ENCODE measurements at places on chromosomes 2 and 18.

DNA sequence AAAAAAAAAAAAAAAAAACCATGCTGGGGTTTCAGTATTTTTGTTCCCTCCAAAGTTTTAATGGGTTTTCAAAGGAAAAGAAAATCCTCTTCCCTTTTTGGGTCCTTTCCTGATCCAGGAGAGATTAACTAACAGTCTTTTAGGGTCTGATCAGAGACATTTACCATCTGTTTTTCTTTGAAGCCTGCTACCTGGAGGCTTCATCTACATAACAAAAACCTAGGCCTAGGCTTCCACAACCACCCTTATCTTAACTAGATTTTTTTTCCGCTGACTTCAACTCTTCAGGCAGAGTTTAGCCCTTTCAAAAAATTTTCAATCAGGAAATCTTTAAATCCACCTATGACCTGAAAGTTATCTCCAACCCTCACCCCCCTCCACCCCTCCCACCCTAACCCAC lies 154.7 kb downstream of the MBD2 start:
- peak; percentile 51 for DNase-seq

GRCh38 chr2:10891848-10892247 lies 19.9 kb upstream of the KCNF1 start:
- DNase-seq: no peak

- no peak for DNase-seq
Measured at GRCh38 chr2:21643180-21643579, 519.4 kb downstream of the TDRD15 start.

GRCh38 chr2:237692601-237693290 lies 65.4 kb downstream of the LRRFIP1 start:
- peak; percentile 77 for DNase-seq

GRCh38 chr2:42754021-42754775 lies 9.7 kb downstream of the OXER1 start:
- DNase-seq: no peak

GRCh38 chr2:223487214-223487846 lies 114.8 kb downstream of the SCG2 start:
- no peak for DNase-seq

DNA sequence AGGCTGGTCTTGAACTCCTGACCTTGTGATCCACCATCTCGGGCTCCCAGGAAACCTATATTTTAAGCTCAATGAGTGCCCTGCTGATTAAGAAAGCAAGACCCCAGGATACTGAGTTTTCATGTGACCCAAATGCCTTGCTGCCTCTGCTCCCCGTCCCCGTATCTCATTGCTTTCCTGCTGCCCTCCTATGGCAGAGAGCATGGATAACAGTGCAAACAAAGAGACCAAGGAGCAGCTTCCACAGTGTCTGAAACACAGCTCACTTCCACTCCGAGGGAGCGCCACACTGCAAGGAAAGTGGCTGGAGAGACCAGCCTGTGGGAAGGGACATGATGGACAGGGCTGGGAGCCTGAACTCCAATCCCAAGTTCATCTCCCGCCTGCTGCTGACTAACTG lies 246.8 kb downstream of the TMEM182 start:
- DNase-seq: peak; percentile 1

- DNase-seq: no peak
Measured at GRCh38 chr18:76960528-76961035, 138.2 kb downstream of the ZNF236 start.

- DNase-seq: no peak
Measured at GRCh38 chr2:6648596-6649247, 217.0 kb downstream of the CMPK2 start.

DNA sequence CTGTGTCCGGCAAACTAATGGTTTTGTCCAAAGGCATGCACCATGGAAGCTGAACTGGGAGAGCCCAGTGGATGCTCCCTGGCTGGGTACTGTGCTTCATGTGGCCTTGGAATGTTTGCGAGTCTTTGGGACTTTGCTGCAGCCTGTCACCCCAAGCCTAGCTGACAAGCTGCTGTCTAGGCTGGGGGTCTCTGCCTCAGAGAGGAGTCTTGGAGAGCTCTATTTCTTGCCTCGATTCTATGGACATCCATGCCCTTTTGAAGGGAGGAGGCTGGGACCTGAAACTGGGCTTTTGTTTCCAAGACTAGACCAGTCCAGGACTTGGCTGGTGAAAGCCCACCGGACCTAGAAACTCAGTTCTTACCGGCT lies 1.7 kb downstream of the MARS2 start:
- peak; percentile 36 for DNase-seq

Data from ELF-1 (cell line).